ENCODE measurements at places on chromosomes 5 and 9.

DNA sequence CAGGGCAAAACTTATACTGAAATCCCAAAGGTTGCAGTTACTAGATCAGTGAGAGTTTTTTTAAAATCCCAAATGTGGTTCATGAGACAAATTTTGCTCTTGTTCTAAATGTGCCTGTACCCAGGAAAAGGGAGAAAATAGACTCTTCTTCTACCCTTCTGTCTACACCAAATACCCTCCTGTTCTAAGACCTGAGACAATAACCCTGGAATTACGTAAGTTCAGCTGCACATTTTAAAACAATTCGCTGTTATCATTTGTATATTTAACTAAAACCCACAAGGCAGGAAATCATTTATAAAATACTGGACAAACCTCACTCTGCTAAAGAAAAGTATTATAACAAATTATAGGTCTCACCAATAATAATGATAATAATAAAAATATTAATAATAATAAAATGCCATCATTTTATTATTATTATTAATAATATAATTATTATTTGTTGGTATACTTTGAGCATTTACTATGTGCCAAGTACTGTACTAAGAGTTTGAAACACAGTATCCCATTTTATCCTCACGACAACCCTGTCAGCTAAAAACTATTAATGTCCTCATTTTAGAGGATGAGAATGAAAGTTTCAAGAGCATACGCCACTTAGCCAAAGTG is 49.8 kb upstream of the AFAP1L1 start:
- no peak for DNase-seq
- H3K27me3 ChIP-seq = no peaks in the 10 kb centered on the region
- H3K4me1 ChIP-seq = no peaks in the 10 kb centered on the region
- H3K27ac ChIP-seq = no peak overlapping the region

DNA sequence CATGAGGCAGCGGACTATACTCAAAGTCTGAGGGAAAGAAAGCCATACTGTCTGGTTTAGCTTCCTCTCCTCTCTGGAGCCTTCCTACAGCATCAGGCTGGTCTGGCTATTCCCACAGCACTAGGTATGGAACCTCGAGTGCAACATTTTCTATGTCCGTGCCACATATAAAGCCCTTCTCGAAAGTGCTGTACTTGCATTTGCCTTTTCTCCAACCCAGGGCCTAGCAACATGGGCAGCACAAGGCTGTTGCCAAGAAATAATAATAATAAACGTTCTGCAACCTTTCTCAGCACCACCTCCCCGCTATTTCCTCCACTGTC is 804 bp downstream of the MED10 start:
- H3K27ac ChIP-seq = peak overlapping the region; percentile 71
- peaks cover 40% of the 10 kb centered on the region for H3K36me3 ChIP-seq
- no peak for DNase-seq
- H3K4me3 ChIP-seq = peak overlapping the region; percentile 79

DNA sequence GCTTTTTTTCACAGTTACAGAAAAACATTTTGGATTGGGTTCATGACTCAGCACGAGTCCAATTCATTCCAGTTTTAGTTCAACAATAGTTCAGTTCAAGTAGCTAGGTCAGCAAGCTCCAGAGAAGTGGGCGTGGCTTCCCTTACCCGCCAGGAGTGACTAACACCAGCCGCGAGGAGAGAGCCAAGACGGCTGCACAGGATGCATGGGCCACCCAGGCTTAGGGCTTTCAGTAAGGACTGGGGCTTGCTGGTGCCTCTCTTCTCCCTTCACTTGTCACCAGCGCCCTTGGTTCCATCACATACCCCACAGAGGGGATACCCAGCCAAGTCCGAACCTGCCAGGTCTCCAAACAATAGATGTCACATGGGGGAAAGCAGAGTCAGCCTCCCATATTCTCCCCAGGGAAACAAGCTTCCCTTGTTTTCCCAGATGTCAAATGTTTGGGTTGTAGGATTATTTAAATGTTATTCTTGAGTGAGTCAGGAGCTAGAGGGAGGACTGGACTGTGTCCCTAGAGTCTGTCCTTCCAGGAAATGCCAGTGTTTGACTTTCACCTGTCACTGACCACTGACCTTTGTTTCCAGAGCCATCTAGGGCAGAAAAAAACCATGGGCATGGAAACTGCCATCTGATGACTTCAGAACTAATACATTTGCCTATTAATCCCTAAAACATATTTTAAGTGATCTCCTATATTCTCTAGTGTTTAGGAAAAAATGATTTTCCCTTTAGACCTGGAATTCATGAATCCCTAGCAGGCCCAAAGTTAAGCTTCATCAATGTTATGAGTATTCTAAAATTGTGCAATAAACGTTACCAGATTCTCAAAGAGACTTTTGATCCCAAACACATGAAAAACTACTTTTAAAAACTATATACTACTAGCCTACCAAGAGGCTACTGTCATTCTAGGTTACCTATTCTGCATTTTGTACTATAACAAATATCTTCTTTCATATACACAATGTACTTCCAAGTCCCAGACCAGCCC is 51.9 kb downstream of the NIPAL4 start:
- no peaks in the 10 kb centered on the region for H3K4me1 ChIP-seq
- no peak overlapping the region for H3K4me3 ChIP-seq
- H3K27ac ChIP-seq = no peak overlapping the region
- no peak for DNase-seq
- no peaks in the 10 kb centered on the region for H3K36me3 ChIP-seq

GRCh38 chr5:14851999-14852526 is 19.5 kb downstream of the ANKH start:
- H3K27ac ChIP-seq = no peak overlapping the region
- no peak for DNase-seq
- H3K4me3 ChIP-seq = no peak overlapping the region
- peaks cover 2% of the 10 kb centered on the region for H3K36me3 ChIP-seq
- H3K27me3 ChIP-seq = no peaks in the 10 kb centered on the region

GRCh38 chr5:138807182-138807581 is 54.0 kb downstream of the CTNNA1 start:
- no peak for DNase-seq
- no peak overlapping the region for H3K27ac ChIP-seq
- no peaks in the 10 kb centered on the region for H3K27me3 ChIP-seq
- no peak overlapping the region for H3K4me3 ChIP-seq
- no peaks in the 10 kb centered on the region for H3K4me1 ChIP-seq

DNA sequence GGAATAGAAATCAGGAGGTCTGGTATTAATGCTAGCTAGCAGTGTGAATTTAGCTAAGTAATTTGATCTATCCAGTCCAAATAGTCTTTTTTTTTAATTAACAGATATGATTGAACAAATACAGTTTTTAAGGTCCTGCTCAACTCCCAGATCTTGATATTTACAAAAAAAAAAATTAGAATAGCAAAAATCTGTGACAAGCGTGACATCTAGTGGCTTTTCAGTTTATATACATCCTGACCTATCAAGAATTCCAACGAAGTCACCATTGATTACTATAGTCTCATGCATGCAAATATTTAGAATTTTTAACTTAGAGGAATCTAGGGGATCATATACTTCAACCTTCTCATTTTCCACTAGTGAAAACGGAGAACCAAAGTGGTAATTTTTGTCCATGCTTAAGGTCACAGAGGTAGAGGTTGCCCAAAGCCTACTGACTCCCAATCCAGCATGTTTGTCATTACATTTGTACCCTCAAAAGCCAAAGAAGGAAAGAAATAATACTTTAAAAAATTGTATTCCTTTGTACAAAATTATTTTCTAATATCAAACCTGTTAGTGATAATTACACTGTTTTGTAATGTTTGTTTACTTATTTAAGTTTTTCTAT is 17.6 kb upstream of the TARS1 start:
- H3K4me3 ChIP-seq = no peak overlapping the region
- H3K36me3 ChIP-seq = no peaks in the 10 kb centered on the region
- no peak overlapping the region for H3K27ac ChIP-seq
- no peaks in the 10 kb centered on the region for H3K4me1 ChIP-seq
- no peak for DNase-seq

- H3K27me3 ChIP-seq = no peaks in the 10 kb centered on the region
- no peak for DNase-seq
- no peaks in the 10 kb centered on the region for H3K4me1 ChIP-seq
- no peak overlapping the region for H3K4me3 ChIP-seq
- H3K36me3 ChIP-seq = no peaks in the 10 kb centered on the region
Observed at GRCh38 chr9:18299449-18299848, 174.5 kb upstream of the ADAMTSL1 start.

DNA sequence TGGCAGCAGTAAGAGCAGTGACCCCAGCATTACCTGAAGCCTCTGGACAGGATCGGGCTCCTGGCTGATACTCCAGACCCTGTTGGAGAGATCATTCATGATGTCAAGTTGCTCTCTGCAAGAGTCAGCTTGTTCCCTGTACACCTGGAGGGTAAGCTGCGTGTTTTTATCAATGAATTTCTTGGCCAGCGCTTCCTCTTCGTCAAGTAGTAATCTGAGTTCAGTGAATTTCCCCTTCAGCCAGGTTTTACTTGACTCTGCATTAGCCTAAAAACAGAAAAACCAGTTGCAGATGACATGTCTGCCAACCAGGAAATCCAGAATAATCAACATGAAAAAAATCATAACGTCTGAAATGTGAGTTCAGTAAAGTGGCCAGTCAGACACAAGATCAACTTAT is 19.1 kb downstream of the TRIM14 start:
- H3K27me3 ChIP-seq = no peaks in the 10 kb centered on the region
- no peak overlapping the region for H3K4me3 ChIP-seq
- H3K4me1 ChIP-seq = peaks cover 57% of the 10 kb centered on the region

DNA sequence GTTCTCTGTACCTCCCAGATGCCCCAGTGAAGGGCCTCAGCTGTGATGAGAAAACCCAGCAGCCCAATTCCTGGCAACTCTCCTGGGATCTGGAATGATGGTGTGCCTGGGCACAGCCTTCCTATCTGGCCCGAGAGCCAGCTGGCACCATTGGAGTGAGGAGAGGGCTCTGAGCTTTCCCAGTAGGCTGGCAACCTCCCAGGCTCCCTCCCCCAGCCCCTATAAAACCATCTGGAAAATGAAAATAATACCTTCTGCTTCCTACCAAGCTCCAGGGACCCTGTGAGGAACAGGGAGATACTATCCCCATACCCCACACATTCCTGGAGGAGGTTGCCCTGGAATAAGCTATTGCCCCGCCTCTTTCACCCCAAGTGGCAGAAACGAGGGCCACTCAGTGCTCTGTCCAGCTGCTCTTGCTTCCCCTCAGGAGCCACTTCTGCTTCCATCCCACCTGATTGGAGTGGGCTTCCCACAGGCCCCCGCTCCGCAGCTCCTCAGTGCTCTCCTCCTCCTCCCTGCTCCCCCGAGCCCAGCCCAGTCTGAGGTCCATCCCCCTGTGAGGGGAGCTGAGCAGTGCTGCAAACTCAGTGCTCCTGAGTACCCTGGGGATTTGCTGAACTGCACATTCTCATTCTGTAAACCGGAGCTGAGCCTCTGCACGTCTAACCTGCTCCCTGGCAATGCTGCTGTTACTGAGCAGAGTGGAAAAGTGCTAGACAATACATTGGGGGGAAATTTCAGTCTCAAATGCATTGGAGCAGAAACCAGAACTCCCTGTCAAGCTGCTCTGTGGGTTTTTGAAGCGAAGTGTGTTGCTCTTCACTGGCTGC is 74.7 kb downstream of the THBS4 start:
- no peaks in the 10 kb centered on the region for H3K27me3 ChIP-seq
- no peak overlapping the region for H3K4me3 ChIP-seq
- no peak for DNase-seq
- no peak overlapping the region for H3K27ac ChIP-seq
- H3K4me1 ChIP-seq = no peaks in the 10 kb centered on the region

DNA sequence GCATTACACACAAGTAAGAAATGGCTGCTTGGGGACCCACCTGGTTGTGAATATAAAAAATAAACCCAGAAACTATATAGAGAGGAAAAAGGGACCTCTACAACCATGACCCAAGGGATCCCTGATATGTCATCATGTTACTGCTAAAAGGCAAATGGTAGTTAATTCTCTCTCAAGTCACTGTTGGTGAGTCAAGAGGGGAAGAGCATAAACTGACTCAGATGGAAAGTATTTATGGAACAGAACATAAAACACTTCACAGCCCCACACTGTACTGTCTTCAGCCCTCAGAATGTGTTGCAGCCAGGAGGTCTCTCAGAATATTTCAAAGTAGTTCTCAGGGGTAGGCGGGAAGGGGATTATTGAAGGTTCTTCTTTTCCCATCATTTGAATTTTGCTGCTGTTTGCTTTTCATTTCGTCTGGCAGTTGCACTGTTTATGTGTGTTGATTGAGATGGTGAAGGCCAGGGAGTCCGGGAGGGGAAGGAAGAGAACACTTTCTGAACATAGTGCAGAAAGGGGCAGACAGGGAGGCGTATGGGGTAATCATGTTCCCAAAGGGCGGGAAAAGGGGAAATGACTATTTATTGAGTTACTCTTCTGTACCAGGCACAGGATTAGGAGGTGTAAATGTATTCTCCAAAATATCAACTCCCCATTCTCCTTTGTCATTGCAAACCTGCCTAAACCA is 85.5 kb downstream of the TEK start:
- no peak overlapping the region for H3K27ac ChIP-seq
- no peak for DNase-seq
- H3K4me1 ChIP-seq = no peaks in the 10 kb centered on the region
- H3K36me3 ChIP-seq = no peaks in the 10 kb centered on the region

DNA sequence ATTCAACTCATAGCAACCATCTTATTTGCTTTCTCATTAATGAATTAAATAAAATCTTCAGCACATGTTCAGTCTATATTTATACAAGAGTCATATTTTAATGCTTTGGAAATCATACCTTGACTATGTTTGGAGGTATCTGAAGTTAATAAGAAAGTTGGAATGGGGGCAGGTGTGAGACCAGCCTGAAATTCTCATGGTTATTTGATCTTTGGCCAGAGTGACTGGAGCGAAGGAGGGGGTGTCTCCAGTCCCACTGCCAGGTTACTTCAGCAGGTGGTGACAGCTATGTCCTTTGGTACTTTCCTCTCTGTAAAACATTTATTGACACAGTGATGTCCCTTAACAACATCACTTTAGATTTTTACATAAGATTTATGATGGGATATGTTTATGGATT is 318.1 kb upstream of the SGCD start:
- H3K4me3 ChIP-seq = no peak overlapping the region
- DNase-seq = no peak
- H3K36me3 ChIP-seq = no peaks in the 10 kb centered on the region
- no peak overlapping the region for H3K27ac ChIP-seq
- H3K27me3 ChIP-seq = no peaks in the 10 kb centered on the region
- no peaks in the 10 kb centered on the region for H3K4me1 ChIP-seq

DNA sequence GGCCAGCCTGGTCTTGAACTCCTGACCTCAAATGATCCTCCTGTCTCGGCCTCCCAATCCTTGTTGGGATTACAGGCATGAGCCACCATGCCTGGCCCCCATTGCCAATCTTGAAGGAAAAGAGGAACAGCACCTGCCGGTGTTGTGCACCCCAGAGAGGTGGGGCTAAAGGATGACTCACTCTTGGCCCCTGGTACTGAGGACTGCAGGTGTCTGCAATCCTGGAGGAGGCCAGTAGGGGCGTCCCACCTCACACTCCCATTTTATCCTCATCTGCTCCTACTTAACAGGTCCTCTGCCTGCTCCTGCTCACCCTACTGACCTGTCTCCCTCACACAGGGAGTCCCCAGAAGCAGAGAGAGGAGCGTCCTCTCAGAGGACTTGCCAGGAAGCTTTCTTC is 390.4 kb downstream of the ARHGEF28 start:
- H3K27ac ChIP-seq = no peak overlapping the region
- no peaks in the 10 kb centered on the region for H3K4me1 ChIP-seq
- no peak for DNase-seq
- H3K27me3 ChIP-seq = no peaks in the 10 kb centered on the region
- no peaks in the 10 kb centered on the region for H3K36me3 ChIP-seq
